ENCODE measurements at places on chromosomes 7 and 10.
A peak's percentile ranks its signal among the peaks of the same experiment; 100 is the strongest.

- no peak for DNase-seq
Measured at GRCh38 chr10:6926971-6927370, 346.9 kb upstream of the PRKCQ start.

DNA sequence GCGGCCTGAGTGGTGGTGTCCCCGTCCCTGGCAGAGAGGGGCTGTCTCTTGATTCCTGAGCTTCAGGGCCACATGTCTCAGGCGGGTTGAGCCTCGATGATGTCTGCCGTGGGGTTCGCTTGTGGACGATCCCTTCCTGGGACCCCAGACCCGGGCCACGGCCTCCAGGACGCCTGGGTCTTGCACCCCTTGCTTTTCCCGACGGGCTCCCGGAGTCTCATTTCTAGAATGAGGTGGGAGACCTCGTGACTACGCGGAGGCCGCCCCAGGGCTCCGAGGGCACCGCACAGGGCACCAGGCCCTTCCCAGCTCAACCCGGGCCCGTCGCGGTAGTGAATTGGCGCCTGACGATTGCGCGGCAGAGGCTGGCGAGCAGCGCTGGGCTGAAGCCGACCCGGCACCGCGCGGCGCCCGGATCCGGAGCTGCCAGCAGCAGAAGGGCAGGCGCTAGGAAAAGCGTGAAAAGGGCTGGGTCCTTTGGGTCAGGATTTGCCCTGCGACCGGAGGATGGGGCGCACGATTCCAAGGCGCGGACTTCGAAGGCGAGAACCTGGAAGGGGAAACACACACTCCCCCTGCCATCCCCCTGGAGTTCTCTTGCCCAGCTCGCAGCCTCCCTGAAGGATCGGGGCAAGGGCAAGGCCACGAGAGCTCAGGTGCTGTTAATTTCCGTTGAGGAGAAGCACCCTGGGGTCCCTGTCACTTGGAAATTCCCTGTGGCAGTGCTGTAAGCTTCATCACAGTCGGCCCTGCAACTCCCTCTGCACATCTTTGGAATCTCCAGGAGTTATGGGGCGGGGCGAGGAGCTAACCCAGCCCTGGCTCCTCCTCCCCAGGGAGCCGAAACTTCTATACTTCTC is 15.5 kb downstream of the TLX1 start:
- DNase-seq = no peak

GRCh38 chr10:117365612-117366011 is 9.6 kb downstream of the PDZD8 start:
- DNase-seq = no peak

- peak; percentile 14 for DNase-seq
Measured at GRCh38 chr7:69878015-69878414, 279.7 kb downstream of the AUTS2 start.

DNA sequence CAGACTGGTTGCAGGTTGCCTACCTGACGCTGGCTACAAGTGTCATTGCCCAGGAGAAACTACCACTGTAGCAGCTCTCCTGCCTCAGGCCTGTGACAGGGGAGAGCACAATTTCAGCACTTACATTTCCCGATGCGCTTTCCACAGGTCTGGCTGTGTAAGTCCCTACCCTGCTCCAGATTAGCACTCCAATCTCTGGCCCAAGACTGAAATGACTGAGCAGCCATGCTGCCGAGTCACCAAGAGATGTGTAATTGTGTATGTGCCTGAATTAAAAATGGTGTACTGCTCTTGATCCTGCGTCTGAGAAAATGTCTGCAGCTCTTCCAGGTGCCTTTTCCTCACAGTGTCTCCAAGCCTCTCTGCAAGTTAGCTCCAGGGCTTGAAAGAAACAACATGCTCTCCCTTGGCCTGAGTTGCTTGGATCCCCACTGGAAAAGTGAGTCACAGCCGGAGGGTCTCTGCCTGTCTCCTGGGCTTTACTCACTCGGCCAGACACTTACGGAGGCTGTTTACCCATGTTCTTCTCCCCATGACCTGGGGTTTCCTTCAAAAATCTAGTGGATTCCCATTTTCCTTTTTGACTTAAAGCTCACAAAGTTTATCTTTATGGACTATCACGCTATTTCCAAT is 1001.7 kb upstream of the KCND2 start:
- no peak for DNase-seq

- DNase-seq = peak; percentile 76
Measured at GRCh38 chr7:91089382-91089963, 174.8 kb upstream of the FZD1 start.

GRCh38 chr7:111835066-111835465 is 272.8 kb upstream of the IMMP2L start:
- no peak for DNase-seq

DNA sequence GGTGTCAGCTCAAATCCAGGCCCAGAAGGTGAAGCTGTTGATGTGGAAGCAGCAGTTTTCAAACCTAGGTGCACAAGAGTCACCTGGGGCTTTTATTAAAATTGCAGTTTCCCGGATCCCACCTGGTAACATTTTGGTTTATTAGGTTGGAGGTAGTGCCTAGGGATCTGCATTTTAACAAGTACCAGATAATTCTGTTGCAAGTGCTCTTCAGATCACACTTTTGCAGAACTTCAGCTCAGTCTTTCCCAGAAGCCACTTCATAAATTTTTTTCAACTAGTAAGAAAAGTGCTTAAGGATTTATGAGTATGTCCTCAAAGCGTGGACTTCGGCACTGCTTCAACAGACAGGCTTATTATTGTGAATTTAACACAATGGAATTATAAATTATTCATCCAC is 213.8 kb downstream of the ADRA2A start:
- no peak for DNase-seq

GRCh38 chr7:30162622-30163124 is 27.9 kb downstream of the MTURN start:
- DNase-seq = no peak
